ENCODE measurements at places on chromosomes 5 and 9. TPM values are rescaled to one million over a fixed set of nuclear protein-coding genes. Genes with fewer than 3 reads are reported as not detected.

MUSK gene
- total RNA-seq: 0.12 TPM

PFDN1 gene
- 44.2 TPM for total RNA-seq

MAP1B gene
- 215 TPM for total RNA-seq

AGPAT2 gene
- 54.6 TPM for total RNA-seq

TCF7 gene
- 0.37 TPM for total RNA-seq

PRUNE2 gene
- 68.1 TPM for total RNA-seq

SLC6A18 gene
- not detected for total RNA-seq

EIF4EBP3 gene
- 0.77 TPM for total RNA-seq

PTBP3 gene
- 17.7 TPM for total RNA-seq

PLPPR1 gene
- not detected for total RNA-seq

ADGRV1 gene
- total RNA-seq: 0.25 TPM

KCNV2 gene
- not detected for total RNA-seq

HAVCR2 gene
- 0.44 TPM for total RNA-seq

IL9 gene
- not detected for total RNA-seq

GLT6D1 gene
- total RNA-seq: not detected

PDZD2 gene
- total RNA-seq: 0.44 TPM

ACTBL2 gene
- 0.11 TPM for total RNA-seq

PRR7 gene
- 4.9 TPM for total RNA-seq

NOL6 gene
- total RNA-seq: 29.1 TPM

LRRC26 gene
- total RNA-seq: not detected

CCDC171 gene
- total RNA-seq: 4.5 TPM

MSX2 gene
- total RNA-seq: 0.66 TPM

AGXT2 gene
- not detected for total RNA-seq

ARSK gene
- total RNA-seq: 11.1 TPM

KCNT1 gene
- not detected for total RNA-seq

PNPLA7 gene
- 0.55 TPM for total RNA-seq

SLC25A48 gene
- not detected for total RNA-seq

NIM1K gene
- total RNA-seq: 1.2 TPM

HINT1 gene
- 160 TPM for total RNA-seq

BHMT2 gene
- 4.5 TPM for total RNA-seq

CDH9 gene
- not detected for total RNA-seq

CDKN2A gene
- 8.9 TPM for total RNA-seq

F2RL1 gene
- total RNA-seq: 62.0 TPM

KCNIP1 gene
- total RNA-seq: not detected

BNC2 gene
- total RNA-seq: 33.9 TPM

HTR1A gene
- total RNA-seq: not detected

MEGF9 gene
- total RNA-seq: 5.1 TPM

SLC24A2 gene
- total RNA-seq: under 0.01 TPM

CA9 gene
- total RNA-seq: 8.6 TPM

TBC1D2 gene
- 34.3 TPM for total RNA-seq

SV2C gene
- total RNA-seq: not detected

TSSK1B gene
- 0.11 TPM for total RNA-seq

FOXD4 gene
- not detected for total RNA-seq

GLDC gene
- 1.4 TPM for total RNA-seq

CDC25C gene
- total RNA-seq: 22.4 TPM

REEP2 gene
- total RNA-seq: 24.2 TPM

DPYSL3 gene
- total RNA-seq: 120 TPM

TRIM7 gene
- total RNA-seq: 2.4 TPM

CKMT2 gene
- 25.2 TPM for total RNA-seq

AUH gene
- 23.7 TPM for total RNA-seq

PTGR1 gene
- total RNA-seq: 77.0 TPM

TMC1 gene
- total RNA-seq: 2.1 TPM

PAIP1 gene
- total RNA-seq: 87.1 TPM

GARIN3 gene
- total RNA-seq: not detected

NAIF1 gene
- total RNA-seq: 11.1 TPM

LECT2 gene
- not detected for total RNA-seq
